ENCODE measurements at places on chromosomes 5 and 9. TPM values are rescaled to one million over a fixed set of nuclear protein-coding genes. Genes with fewer than 3 reads are reported as not detected.
A peak's percentile ranks its signal among the peaks of the same experiment; 100 is the strongest.

CNTFR gene
- total RNA-seq, result not detected

GRCh38 chr9:125444166-125444565, 182.5 kb downstream of the GAPVD1 start:
- no peak for DNase-seq

DNA sequence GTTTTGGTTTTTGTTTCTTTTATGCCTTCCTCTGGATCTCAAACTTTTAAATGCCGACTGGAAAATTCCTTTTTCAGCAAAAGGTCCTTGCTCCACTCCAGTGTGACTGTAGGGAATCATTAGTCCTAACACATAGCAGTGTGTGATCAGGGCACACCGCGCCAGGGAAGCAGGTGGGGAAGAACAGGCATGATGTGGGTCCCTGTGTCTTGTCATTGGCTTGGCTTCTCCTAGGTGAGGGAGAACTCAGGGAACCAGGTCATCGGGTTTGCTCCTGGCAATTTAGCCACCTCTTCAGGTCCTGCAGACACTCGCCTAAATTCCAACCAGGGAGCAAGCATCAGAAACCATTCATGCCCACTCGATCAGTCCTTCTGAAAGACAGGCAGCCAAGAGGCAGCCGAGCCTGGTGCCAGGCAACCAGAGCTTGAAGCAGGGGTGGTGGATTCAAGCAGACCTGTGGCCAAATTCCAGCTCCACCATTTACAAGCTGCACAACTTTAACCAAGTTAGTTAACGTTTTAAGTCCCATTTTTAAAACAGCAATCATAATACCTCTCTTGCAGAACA, 514.2 kb downstream of the BNC2 start:
- DNase-seq, result no peak

DNA sequence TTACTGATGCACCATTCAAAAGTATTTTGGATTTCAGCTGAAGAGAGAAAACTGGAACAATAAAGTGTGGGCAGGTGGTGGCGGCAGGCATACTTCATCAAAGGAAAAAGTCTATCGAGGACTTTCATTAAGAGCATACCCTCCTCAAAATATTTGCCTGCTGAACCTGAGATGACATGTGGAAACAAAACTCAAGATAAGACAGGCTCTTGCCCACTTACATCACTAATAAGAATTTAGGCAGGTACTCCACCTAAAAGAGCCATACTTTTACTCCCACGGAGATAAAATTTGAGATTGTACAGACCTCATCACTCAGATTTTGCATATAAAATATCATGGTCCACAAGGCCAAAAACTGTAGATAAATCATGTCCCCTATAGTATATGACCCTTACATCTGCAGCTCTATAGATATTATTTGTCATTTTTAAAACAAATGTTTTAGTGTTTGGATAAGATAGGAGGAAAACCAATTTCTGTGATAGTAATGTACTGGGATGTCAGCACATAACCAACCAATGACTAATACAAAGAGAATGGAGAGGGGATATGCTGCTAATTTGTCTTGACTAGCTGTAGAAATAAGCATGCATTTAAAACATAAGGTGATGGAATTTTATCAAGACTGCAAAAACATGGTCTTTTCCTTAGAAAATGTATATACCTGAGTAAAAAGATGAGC, 730.6 kb upstream of the ZNF608 start:
- no peak for DNase-seq

GRCh38 chr9:96382175-96382574, 1.3 kb downstream of the SLC35D2 start:
- DNase-seq, result peak; percentile 30

GRCh38 chr5:68350176-68350575, 134.6 kb downstream of the PIK3R1 start:
- DNase-seq, result peak; percentile 57

DNA sequence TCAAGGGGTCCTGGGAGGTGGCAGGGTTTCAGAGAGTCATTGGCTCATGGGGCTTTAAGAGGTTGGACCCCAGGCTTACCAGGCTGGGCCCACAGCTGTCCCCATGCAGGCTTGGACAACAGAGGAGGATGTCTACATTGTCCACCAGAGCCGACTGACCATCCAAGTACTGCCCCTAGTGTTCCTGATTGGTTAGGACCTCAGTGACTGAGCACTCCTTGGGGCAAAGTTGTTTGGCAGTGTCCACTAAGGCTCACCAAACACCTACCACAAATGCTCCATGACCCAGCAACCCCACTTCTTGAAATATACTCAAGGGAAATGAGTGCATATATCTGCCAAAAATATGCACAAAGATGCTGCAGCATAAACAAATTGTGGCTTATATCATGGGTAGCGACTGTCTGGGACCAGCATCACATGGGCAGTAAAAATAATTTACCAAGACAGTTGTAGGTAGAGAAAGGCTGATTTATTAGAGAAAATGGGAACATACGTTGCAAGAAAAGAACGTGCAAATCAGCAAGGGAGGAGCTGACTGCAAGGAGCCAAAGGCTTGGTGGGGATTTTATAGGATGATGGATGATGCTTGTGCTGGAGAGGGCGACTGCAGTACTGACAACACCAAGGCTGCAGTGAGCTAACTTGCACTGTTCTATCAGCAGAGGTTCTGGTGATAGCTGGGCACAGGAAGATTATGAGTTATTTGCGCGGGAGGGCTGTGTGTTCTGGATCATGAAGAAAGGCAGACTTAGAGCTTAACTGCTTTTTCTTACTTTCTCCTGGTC, 265.2 kb downstream of the GADD45G start:
- no peak for DNase-seq

STPG3 gene
- total RNA-seq, result not detected

DNA sequence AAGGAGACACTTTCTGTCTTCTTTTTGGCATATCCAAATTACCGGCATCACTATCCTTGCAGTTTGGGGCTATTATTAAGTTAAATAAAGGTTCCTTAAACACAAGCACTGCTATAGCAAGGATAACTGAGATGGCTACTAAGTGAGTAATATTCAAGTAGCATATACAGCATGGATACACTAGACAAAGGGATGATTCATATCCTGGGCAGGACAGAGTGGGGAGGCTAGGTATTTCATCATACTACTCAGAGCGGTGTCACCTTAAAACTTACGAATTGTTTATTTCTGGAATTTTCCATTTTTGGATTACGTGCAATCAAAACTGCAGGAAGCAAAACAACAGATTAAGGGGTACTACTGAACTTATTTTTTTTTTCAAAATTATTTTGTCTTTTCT, 54.1 kb downstream of the FER start:
- DNase-seq, result peak; percentile 86

PPP2R2B gene
- 2.8 TPM for total RNA-seq

DNA sequence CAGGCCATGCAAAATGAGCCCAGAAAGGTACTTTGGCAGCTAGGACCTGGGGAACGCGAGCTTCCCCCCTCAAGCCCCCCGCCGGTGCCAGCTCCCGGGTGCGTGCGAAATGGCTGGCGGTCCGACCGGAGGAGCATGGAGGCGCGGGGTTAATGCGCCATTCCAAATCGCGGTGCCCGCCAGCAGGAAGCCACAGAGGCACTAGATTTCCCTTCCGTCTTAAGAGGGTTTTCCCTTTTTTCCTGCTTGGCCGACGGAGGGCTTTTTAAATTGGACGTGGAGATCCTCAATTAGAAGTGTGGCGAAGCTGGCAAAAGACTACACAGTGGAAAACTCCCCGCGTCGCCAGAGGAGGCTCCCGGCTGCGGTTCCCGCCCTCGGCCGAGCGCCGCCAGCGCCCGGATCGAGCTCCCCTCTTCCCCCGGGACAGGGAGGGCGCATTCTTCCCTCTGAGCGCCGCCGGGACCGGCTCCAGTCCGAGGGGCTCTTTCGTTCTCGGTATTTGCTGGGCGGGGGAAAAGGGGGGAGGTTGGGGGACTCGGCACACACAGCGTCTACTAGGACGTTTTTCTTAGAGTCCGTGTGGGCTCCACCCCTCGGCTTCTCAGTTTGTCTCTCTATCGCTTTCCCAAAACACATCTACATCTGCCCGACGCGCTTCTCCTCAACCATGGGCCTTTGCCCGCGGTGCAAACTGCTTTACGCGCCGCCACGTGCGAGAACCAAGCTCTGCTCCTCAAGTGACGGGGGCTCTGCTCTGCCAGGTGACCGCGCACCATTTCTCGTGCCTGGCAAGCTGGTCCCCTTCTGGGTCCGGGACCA, 3.0 kb downstream of the GDNF start:
- DNase-seq, result peak; percentile 17

DNA sequence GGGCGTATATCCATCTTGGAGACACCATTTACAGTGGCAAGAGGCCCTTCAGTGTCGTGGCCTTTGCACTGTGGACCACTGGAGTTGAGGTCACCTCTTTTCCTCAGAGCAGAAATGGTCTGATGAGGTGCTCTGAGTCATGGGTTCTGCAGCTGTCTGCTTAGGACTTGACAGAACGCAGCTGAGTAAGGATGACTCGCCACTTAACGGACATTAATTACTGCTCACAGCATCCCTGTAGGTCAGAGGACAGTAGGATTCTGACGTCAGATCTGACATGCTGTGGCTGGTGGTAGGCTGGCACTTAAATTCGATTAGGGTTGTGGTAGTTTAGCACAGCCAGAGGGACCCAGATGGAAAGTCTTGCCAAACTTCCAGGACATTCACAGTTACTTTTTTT, 479.4 kb downstream of the DMAC1 start:
- peak; percentile 91 for DNase-seq

DNA sequence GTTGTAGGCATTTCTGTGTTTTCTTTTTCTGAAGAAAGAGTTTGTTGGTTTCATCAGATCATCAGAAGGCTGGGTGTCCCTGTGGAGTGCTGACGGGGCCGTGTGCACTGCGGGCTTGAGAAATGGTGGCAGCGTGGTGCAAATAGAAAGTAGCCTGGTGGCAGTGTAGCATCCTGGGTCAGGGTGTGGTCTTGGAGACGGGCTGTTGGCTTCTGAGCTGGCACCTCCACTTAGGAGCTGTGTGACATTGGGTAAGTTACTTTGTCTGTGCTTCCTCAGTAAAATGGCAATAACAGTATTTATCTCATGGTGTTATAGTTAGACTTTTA, 10.0 kb upstream of the NDST1 start:
- no peak for DNase-seq

- peak; percentile 40 for DNase-seq
Measured at GRCh38 chr5:79560771-79561524, 47.0 kb upstream of the HOMER1 start.

- DNase-seq, result no peak
Measured at GRCh38 chr5:53357439-53357838, 123.0 kb upstream of the FST start.

PCDHB7 gene
- total RNA-seq, result 0.14 TPM

DNA sequence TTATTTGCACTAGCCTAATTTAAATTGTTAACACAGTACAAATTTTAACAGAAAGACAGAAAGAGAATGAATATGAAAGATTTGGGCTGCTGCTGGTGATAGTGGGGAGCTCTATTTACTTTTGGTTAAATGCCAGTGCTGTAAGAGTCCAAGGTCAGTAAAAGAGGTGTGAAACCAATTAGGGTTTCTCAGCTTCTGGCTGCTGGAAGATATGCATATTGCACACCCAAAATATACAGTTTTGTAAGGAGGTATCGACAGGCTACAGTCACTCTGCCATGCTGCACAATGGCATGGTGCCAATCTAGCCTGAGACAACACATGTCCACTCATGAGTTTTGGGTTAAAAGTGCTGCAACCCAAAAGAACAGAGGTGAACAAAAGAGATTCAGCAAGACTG, 79.3 kb downstream of the PPP2R2B start:
- no peak for DNase-seq

GRCh38 chr9:89808076-89808755, 203.4 kb downstream of the GADD45G start:
- no peak for DNase-seq

DNA sequence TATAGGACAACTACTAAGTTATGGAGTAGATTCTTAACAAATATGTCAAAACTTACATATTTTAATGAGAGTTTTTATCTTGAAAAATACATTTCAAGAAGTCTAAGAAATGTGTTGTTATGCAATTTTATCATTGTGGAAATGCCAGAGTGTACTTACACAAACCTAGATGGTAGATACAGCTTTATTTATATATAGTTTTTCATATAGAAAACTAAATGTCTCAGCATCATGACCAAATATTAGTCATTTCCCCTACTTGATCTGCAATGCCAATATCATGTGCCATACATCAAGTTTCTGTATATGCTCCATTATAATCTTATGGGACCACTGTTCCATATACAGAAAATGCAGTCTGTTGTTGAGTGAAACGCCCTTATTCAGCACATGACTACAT, 28.7 kb downstream of the CAST start:
- DNase-seq, result no peak

PCDHA4 gene
- 0.83 TPM for total RNA-seq

ZNF879 gene
- 2.6 TPM for total RNA-seq

DNA sequence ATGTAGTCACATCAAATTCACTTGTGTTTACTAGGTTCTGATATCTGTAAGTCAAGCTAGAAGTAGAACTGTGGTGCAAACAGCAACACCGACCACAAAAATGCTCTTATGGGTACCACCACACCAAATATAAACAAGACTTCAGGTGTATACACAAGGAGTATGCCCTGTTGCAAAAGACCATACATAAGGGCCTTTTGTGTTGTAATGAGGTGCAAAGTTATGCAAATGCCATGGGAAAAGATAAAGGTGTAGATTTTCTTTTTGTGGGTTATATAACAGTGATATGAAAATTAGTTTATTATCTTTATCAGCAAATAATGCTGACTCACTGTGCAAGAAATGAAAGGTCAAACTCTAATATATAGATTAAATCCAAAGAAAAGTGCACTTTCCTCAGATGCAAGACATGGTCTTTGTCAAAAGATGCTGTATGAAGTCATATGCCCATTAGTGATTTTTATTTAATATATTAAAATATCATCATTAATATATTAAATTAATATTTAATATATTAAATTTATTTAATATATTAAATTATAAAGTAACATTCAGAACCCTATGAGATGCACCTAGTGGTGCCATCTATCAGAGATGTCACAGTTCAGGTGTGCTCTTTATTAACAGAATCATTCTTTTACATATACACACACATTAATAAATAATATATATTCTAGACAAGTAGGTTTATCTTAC, 26.7 kb upstream of the ALDH1A1 start:
- DNase-seq, result peak; percentile 56

DNA sequence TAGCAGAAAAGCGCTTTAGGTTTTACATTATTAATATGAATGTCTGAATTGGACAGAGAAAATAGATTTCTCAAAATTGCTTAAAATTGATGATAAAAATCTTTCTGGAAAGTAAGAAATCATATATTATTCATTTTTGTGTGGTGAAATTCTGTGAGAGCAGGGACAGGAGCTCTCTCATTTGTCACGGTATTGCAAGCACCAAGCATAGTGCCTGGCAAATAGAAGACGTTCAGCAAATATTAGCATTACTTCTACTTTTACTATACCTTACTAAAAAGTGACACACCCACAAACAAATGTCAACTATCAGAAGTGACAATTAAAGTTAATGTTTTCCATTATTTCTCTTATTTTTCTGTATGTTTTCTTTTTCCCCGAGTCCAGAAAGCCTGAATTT, 69.1 kb downstream of the XRCC4 start:
- no peak for DNase-seq

Data from mammary epithelial cell (primary cell).